Activated T-helper 1 cell treated with anti-CD3 and anti-CD28 coated beads, Interleukin-12 subunit alpha, Interleukin-12 subunit beta, Interleukin-2, Interleukin-4 antibody, amounts not matched to agents 30 ng/mL and 10 ng/mL and 1 ng/mL, durations not matched to agents 14 hours and 24 hours and 36 hours (primary cell): ENCODE measurements at places on chromosomes 11 and 22.

DNA sequence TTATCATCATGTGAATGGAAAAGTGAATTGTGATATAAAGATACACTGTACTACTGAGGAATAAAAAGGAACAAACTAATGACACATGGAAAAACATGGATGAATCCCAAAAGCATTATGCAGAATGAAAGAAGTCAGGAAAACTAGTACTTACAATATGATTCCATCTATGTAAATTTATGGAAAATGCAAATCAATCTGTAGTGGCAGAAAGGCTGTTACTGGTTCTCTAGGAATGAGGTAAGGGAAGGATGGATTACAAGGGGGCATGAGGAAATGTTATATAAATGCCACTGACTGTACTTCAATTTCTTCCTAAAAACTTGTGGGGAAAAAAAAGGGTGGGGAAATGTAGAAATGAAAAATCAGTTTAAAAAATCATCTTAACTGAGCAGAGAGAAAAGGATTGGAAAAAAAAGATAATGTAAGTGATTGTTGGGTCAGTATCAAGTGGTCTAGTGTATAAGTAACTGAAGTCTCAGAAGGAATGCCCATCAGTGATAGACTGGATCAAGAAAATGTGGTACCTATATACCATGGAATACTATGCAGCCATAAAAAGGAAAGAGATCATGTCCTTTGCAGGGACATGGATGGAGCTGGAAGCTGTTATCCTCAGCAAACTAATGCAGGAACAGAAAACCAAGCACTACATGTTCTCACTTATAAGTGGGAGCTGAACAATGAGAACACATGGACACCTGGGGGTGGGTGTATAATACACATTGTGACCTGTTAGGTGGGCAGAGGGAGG is 48.8 kb downstream of the USP35 start:
- DNase-seq: no peak

GRCh38 chr11:74397501-74398243 is 561 bp downstream of the PGM2L1 start:
- DNase-seq: peak; percentile 33

DNA sequence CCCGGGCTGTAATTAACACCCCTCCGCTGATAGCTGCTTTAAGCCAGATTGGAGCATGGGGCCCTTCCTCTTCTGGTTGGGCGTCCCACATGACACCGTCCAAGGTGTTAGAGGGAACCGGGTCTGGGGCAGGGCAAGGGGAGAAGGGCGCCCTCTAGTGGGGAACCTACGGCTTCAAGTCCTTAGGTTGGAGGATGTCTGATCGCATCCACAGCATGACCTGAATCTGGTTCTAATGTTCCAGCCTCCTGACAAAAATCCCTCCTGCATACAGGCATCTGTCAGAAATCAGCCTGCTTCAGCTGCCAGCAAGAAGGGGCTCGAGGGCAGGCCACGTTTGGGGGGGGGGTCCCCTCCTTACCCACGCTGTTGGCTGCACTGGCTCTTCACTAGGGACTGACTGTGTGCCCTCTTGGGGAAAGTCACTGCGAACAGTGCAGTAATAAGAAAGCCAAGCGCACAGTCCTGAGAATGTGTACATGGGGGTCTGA is 94.2 kb upstream of the TBCEL start:
- peak; percentile 9 for DNase-seq

- DNase-seq: peak; percentile 73
These were observed 3.9 kb upstream of the RNF215 start for GRCh38 chr22:30390974-30391691.
